Dermis blood vessel endothelial cell (primary cell): ENCODE measurements at places on chromosomes 2 and 18. TPM values are rescaled to one million over a fixed set of nuclear protein-coding genes. Genes with fewer than 3 reads are reported as not detected.

Gene RNU2-63P
- total RNA-seq = not detected in 2 replicates

Gene DUSP2
- 0.34 and 0.98 TPM in 2 replicates for total RNA-seq

Gene REG1B
- total RNA-seq = not detected in 2 replicates

Gene MOCOS
- total RNA-seq = 0.34 and 0.79 TPM in 2 replicates

Gene LOXHD1
- total RNA-seq = under 0.01 and 0.05 TPM in 2 replicates

Gene HOXD9
- 24.5 and 28.4 TPM in 2 replicates for total RNA-seq

Gene XRCC5
- 272 and 383 TPM in 2 replicates for total RNA-seq

Gene APOB
- total RNA-seq = under 0.01 and 0.09 TPM in 2 replicates

Gene CRYGD
- total RNA-seq = not detected in 2 replicates

Gene LYG2
- not detected in 2 replicates for total RNA-seq

Gene ZDBF2
- total RNA-seq = 18.3 and 22.1 TPM in 2 replicates

Gene COL5A2
- total RNA-seq = 72.6 and 87.1 TPM in 2 replicates
